ENCODE measurements at places on chromosomes 6 and 20.

DNA sequence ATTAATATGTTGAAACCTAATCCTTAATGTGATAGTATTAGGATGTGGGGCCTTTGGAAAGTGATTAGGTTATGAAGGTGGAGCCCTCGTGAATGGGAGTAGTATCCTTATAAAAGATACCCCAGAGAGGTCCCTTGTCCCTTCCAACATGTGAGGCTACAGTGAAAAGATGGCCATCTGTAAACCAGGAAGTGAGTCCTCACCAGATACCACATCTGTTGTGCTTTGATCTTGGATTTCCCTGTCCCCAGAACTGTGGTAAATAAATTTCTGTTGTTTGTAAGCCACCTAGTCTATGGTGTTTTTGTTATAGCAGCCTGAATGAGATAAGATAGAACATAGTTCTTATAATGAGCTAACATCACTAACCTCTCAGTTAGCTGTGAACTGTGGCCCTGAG lies 16.6 kb upstream of the CALHM6 start:
- DNase-seq = no peak

GRCh38 chr6:6654599-6655575 lies 66.4 kb downstream of the LY86 start:
- no peak for DNase-seq

GRCh38 chr20:8020314-8021079 lies 936 bp upstream of the TMX4 start:
- no peak for DNase-seq

DNA sequence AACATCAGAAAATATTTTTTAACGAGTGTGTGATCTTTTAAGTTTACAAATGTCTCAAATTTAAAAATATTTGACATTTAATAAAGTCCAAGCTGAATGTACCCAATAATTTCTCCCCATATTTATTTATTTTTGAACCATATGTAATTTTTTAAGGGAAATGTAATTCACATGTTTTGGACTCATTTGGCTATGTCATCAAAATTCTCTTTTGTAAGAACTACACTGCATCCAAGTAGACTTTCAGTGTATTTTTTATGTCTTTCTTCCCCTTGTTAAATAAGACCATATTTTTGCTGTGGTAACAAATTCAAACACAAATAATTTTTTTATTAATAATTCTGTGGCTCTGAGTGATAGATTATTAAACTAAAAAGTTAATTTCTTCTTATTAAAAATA lies 365.2 kb downstream of the CD109 start:
- DNase-seq = no peak

- DNase-seq = no peak
Measured at GRCh38 chr6:108383981-108384380, 89.1 kb downstream of the AFG1L start.

Data from A549 (cell line).